Osteocyte (in vitro differentiated cells): ENCODE measurements at places on chromosomes 5 and 9.

GRCh38 chr9:25935188-25935587 is 256.9 kb upstream of the TUSC1 start:
- peaks cover 6% of the 10 kb centered on the region for H3K36me3 ChIP-seq
- no peak overlapping the region for H3K4me3 ChIP-seq
- DNase-seq: no peak
- no peak overlapping the region for H3K27ac ChIP-seq
- H3K4me1 ChIP-seq: peaks cover 19% of the 10 kb centered on the region

DNA sequence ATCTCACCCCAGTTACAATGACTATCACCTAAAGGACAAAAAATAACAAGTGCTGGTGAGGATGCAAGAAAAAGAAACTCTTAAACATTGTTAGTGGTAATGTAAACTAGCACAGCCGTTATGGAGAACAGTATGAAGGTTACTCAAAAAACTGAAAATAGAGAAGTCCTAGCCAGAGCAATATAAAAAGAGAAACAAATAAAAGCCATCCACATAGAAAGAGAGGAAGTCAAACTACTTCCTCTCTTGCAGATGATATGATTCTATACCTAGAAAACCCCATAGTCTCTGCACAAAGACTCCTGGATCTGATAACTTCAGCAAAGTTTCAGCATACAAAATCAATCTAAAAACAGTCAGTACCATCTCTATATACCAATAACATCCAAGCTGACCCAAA is 221.5 kb upstream of the FAM174A start:
- no peaks in the 10 kb centered on the region for H3K27me3 ChIP-seq
- no peak overlapping the region for H3K27ac ChIP-seq
- H3K36me3 ChIP-seq: no peaks in the 10 kb centered on the region
- DNase-seq: no peak

GRCh38 chr5:150530951-150531588 is 23.1 kb downstream of the NDST1 start:
- no peaks in the 10 kb centered on the region for H3K27me3 ChIP-seq
- no peak overlapping the region for H3K4me3 ChIP-seq
- DNase-seq: no peak
- H3K4me1 ChIP-seq: peaks cover 11% of the 10 kb centered on the region
- H3K36me3 ChIP-seq: peaks cover 10% of the 10 kb centered on the region
- no peak overlapping the region for H3K27ac ChIP-seq

DNA sequence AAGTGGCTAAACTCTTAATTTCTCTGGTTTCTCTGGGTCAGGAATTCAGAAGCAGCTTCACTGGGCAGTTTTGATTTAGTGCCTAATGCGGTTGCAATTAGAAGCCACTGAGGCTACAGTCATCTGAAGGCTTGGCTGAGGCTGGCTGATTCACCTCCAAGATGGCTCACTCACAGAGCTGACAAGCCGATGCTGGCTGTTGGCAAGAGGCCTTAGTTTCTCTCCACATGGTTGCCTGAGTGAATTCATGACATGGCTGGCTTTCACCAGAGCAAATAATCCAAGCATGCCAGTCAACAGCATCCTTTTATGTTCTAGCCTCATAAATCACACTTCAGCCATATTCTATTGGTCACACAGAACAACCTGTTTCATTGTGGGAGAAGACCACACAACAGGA is 2.8 kb upstream of the CDK7 start:
- no peak overlapping the region for H3K4me3 ChIP-seq
- peaks cover 11% of the 10 kb centered on the region for H3K36me3 ChIP-seq
- H3K27me3 ChIP-seq: no peaks in the 10 kb centered on the region
- H3K4me1 ChIP-seq: peaks cover 18% of the 10 kb centered on the region
- no peak overlapping the region for H3K27ac ChIP-seq

- no peak overlapping the region for H3K27ac ChIP-seq
- H3K36me3 ChIP-seq: no peaks in the 10 kb centered on the region
- no peaks in the 10 kb centered on the region for H3K27me3 ChIP-seq
- H3K4me3 ChIP-seq: no peak overlapping the region
- H3K4me1 ChIP-seq: peaks cover 31% of the 10 kb centered on the region
Measured at GRCh38 chr5:124752854-124753720, 6.6 kb upstream of the ZNF608 start.

DNA sequence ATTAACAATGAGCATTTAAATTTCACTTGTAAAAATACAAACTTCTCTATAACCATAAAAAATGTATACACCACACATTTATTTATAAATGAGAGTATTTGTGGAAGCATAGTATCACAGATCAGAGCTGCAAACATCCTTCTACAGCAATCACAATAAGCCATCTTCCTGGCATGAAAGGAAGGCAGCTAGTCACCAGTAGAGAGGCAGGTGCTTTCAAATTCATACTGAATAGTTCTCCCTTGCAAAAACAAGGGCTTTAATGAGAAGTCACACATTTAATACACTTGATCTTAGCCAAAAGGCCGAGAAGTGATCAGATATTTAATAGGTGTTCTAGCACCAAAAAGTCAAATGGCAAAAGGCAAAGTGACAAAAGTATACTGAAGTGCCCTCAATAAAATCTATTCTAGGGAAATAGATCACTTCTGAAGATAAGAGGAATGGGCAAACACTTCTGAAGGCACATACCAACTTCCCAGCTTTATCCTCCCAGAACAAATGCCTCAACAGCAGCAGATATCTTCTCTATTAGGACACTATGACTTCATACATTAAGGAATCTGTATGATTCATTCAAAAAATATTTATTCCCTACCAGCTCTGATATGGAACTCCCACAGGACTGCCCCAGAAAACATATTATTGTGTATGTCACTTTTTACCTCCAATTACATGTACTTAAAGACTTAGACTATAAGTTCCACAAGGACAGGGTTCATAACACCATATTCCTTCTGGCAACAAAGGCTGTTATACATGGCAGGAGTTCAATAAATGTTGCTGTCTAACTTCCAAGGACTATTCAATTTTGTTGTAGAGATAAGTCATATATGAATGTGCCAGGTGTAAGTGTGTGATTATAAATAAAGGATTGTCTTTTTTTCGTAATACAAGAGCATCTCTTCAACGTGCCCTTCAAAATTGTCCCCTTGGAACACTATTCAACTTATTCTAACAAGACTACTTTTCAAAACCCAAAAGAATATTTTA is 31.7 kb downstream of the MAPKAP1 start:
- peaks cover 11% of the 10 kb centered on the region for H3K36me3 ChIP-seq
- no peaks in the 10 kb centered on the region for H3K27me3 ChIP-seq
- DNase-seq: no peak
- H3K4me1 ChIP-seq: peaks cover 29% of the 10 kb centered on the region
- peak overlapping the region; percentile 75 for H3K27ac ChIP-seq

GRCh38 chr5:68419637-68420452 is 204.3 kb downstream of the PIK3R1 start:
- no peaks in the 10 kb centered on the region for H3K27me3 ChIP-seq
- peak overlapping the region; percentile 65 for H3K27ac ChIP-seq
- H3K4me1 ChIP-seq: peaks cover 44% of the 10 kb centered on the region

DNA sequence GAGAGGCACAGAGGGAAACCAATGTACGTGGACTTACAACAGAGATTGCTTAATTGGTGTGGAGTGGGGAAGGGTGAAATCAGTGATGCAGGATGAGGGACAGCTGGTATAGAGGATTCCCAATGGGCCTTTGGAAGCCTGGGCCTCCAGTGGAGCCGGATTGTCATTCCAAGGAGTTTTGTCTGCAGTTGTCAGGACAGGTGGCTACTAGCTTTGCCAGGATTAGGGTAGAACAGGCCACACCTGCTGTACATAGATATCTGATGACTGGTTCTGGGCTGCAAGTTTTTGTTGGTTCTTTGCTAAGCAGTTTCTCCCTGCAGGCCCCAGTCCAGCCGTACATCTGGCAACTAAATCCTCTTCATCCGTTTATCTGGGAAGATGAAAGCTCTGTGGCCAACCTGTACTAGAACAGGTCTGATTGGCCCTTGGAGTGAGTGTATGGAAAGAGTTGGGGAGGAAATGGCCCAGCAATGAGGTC is 4.2 kb downstream of the SKP2 start:
- peaks cover 60% of the 10 kb centered on the region for H3K4me1 ChIP-seq
- H3K27me3 ChIP-seq: no peaks in the 10 kb centered on the region
- peak overlapping the region; percentile 41 for H3K4me3 ChIP-seq
- peaks cover 24% of the 10 kb centered on the region for H3K36me3 ChIP-seq
